ENCODE measurements at places on chromosomes 7 and 10.

GRCh38 chr7:65449505-65449852 is 75.8 kb downstream of the ZNF92 start:
- DNase-seq: no peak

- DNase-seq: no peak
Measured at GRCh38 chr10:16986406-16987205, 143.0 kb downstream of the CUBN start.

- no peak for DNase-seq
Measured at GRCh38 chr10:77325233-77325537, 312.4 kb downstream of the KCNMA1 start.

DNA sequence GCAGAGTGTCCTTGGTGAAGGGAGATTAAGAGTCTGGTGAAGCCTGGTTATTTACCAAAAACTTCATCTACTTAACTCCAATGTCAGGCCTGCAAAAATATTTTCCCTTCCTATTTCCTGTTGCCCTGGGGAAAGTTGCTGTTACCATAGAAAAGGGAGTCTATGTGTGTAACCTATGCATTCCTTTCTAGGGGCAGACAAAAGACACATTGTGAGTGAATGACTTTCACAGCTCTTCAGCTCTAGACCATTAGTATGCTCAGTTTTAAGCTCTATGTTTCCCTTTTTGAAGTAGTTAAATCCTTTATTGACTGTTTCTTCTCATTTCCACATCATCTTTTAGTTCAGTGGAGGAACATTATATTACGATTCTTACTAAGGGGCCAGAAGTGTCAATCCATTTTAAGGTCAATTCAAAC is 45.6 kb upstream of the SGCE start:
- DNase-seq: no peak

- DNase-seq: no peak
Measured at GRCh38 chr10:43683451-43684291, 35.0 kb upstream of the ZNF32 start.

DNA sequence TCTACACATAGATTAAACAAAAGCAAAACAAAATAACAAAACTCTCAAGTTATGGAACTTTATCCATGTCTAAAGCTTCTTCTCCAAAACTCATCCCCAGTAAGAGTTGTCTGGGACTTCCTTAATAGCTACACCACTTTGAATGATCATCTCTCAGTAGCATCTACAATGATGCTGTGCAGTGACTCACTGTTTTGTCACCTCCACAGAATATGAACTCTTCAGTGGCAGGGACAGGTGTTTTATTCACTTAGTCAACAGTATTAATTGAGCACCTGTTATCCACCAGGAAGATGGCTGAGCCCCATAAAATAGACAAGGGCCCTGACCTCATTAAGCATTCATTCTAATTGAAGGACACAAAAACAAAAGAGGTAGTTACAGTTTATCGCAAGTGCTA is 350.7 kb downstream of the ELMO1 start:
- no peak for DNase-seq

DNA sequence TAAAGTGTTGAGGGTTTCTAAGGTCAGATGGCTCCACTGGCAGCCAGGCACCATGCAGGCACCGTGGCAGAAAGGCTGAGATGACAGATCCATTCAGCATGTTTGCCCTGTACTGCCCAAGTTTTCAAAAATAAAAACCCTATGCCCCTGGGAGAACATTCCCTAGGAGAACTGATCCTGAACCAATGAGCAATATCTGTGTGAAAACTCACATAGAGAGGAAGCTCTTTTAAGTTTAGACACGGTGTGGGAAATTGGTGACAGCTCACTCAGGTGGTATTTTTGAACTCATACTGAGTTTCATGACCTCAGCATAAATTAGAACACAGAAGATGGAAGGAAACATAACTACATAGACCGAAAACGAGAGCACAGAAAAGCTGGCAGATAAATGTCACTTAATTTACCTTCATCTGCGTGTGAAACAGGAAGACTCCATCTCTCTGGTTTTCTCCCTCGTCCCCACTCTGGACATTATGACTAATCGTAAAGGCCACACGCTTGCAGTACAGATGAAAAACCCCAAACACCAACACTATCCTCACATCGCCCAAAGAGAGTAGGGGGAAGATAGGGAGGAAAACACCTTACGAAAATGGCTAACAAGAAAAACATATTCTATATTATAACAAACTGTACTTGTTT is 127.8 kb downstream of the ICA1 start:
- DNase-seq: no peak

DNA sequence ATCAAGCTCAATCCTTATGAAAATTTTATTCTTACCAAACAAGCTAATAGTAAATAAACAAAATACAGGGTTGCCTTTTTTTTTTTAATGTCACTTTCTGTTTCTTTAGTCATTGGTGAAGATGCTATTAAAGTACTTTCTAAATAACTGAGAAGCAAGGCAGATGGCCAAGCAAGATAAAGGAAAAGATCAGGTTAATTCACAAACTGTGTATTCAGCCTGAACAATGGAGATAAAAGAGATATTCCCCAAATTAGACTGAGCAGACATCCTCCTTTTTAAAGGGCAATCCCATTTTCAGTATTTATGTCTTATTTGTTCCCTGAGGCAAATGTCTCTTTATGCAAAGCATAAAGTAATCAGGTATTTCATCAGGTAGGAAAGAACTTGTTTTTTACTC is 23.1 kb upstream of the XRCC2 start:
- no peak for DNase-seq

- no peak for DNase-seq
Measured at GRCh38 chr7:137488038-137488437, 144.5 kb upstream of the PTN start.

GRCh38 chr10:31062856-31063255 is 31.2 kb upstream of the ZNF438 start:
- no peak for DNase-seq

GRCh38 chr10:125559210-125559609 is 123.8 kb downstream of the TEX36 start:
- DNase-seq: no peak

GRCh38 chr7:30802812-30803211 is 31.6 kb downstream of the MINDY4 start:
- DNase-seq: no peak

DNA sequence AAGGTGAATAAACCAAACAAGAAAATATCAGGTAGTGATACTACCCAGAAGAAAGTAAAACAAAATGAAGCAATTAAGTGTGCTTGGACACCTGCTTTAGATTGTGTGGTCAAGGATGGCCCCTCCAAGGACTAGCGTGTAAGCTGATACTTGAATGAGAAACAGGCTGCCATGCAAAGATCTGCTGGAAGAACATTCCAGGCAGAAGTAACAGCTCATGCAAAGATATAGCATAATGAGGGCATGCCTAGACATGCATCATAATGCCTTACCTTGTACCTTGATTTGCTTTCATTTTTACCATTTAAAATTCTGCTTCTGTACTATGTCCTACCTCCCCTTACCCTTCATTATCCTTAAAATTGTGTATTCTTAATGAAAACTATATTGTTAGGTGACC is 74.8 kb upstream of the HDAC9 start:
- no peak for DNase-seq

DNA sequence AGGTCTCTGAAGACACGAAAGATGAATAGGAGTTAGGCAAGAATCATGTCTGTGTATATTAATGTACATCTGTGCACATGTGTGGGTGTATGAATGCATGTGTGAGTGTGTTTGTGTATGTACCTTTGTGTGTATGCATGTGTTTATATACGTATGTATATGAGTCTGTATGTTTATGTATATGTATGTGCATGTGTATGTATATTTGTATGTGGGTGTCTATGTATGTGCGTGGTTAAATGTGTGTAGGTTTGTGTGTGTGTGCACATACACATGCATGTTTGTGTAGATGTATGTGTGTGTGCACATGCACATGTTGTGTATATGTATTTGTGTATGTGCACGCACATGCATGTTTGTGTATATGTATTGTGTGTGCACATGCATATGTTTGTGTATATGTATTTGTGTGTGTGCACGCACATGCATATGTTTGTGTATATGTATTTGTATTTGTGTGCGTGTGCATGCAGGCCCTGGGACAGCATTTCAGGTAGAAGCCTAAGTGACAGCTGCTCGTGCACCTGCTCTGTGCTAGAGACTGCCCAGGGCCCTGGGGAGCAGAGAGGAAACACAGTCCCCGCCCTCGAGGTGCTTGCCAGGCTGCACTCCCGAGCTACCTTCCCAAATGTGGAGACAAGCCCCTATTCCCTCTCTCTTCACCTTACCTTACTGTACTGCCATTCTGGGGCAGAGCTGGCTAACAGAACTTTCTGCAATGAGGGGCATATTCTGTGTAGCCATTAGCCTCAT is 12.1 kb downstream of the PNLIPRP1 start:
- no peak for DNase-seq

All from AG09309 (cell line).